ENCODE measurements at places on chromosomes 3 and 15.

DNA sequence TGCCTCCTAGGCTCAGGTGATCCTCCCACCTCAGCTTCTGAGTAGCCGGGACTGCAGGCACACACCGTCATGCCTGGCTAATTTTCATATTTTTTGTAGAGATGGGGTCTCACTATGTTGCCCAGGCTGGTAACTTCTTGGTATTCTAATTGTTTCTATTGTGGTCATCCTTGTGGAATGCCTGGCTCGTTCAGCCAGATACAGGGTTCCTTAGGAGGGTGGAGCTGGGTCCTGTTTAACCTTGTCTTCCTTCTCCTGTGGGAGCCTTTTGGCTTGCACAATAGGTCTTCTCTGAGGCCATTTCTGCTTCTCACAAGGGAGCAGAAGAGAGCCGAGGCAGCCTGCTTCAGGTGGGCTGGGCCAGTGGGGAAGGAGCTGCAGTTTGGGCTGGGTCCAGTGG lies 15.7 kb downstream of the PLEKHO2 start:
- DNase-seq, result peak; percentile 57

DNA sequence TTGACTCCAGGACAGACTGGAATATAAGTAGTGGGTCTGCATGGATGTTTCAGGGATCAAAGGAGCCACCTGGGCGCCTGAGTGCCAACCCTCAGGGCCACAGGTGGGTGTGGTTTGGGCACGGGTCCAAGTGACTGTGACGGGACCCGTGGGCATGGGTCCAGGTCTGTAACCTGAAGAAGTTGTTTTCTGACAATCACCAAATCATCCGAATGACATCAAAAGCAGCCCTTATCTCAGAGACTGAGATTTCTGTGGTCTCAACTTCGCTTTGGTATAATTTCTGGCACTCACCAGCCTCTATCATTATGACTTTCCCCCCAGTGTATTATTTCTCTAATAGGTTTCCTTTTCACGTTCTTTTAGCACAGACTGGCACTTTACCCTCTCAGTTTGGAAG lies 24.4 kb downstream of the RLBP1 start:
- no peak for DNase-seq

DNA sequence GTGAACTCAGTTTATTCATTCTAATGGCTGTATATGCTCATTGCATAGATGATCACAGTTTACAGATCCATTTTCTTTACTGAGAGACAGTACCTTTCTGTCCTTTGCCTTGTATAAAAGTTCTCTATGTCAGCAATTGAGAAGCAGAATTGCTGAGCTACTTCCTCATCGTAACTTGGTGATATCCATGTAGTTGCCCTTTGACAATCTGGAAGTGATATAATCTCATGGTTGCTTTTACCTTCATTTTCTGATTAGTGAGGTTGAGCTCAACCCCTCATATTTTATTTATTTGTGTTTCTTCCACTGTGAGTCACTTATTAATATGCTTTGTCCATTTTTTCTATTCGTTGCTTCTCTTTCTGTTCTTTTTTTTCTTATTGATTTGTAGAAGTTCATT lies 696.5 kb downstream of the AGBL1 start:
- DNase-seq, result no peak

GRCh38 chr3:33940736-33941135 lies 142.3 kb downstream of the PDCD6IP start:
- no peak for DNase-seq

DNA sequence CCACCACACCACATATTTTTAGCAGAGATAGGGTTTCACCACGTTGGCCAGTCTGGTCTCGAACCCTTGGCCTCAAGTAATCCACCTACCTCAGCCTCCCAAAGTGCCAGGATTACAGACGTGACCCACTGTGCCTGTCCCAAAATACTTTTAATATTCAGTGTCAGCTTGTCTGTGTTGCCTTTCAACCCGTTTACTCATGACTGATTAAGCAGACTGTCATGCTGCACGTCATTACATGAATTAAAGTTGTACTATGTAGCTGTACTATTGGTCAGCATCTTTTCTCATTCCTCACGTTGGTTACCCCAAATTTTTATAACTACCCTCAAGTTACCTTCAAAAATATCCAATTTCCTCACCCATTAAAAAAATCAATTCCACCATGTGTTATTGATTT lies 48.7 kb upstream of the GADL1 start:
- no peak for DNase-seq

Data from AG08396 (cell line).